ENCODE measurements at places on chromosomes 11 and 22. TPM values are rescaled to one million over a fixed set of nuclear protein-coding genes. Genes with fewer than 3 reads are reported as not detected.

The ASRGL1 gene
- 1.1 TPM for total RNA-seq

The KIAA1671 gene
- total RNA-seq = 17.3 TPM

The C11orf42 gene
- total RNA-seq = not detected

The SHISAL1 gene
- total RNA-seq = 2.5 TPM

The TENM4 gene
- total RNA-seq = 12.6 TPM

The ASCL3 gene
- not detected for total RNA-seq

The RRM1 gene
- 61.9 TPM for total RNA-seq

The EEF1G gene
- total RNA-seq = 1,294 TPM

The NAALADL1 gene
- total RNA-seq = 13.1 TPM

The C1QTNF5 gene
- 11.6 TPM for total RNA-seq

The MFNG gene
- 0.08 TPM for total RNA-seq

The UBTFL1 gene
- total RNA-seq = not detected

The OR2AT4 gene
- total RNA-seq = not detected

The AIFM3 gene
- total RNA-seq = 0.23 TPM

The OR6T1 gene
- not detected for total RNA-seq

The OTOG gene
- not detected for total RNA-seq

The VPS37C gene
- total RNA-seq = 4.8 TPM

The CHRM4 gene
- total RNA-seq = 0.08 TPM

The INS gene
- total RNA-seq = not detected

The PPME1 gene
- total RNA-seq = 35.9 TPM

The VPREB1 gene
- total RNA-seq = not detected

The AQP11 gene
- total RNA-seq = 0.45 TPM

The ALG9 gene
- 15.3 TPM for total RNA-seq

The PATE2 gene
- 0.15 TPM for total RNA-seq

The CASP5 gene
- total RNA-seq = not detected

The NUP50 gene
- 25.5 TPM for total RNA-seq

The NPTXR gene
- total RNA-seq = 0.60 TPM

The ENTHD1 gene
- not detected for total RNA-seq

The RPS6KA4 gene
- total RNA-seq = 51.6 TPM

The CDC42EP2 gene
- total RNA-seq = 8.5 TPM

The EIF3D gene
- total RNA-seq = 403 TPM

The LRRC56 gene
- 0.23 TPM for total RNA-seq

The TPH1 gene
- total RNA-seq = not detected

The OR5I1 gene
- not detected for total RNA-seq

The SHANK2 gene
- total RNA-seq = 0.30 TPM

The RBMXL2 gene
- 0.08 TPM for total RNA-seq

The RBM4B gene
- total RNA-seq = 19.8 TPM

The TMPRSS6 gene
- not detected for total RNA-seq

The ZBTB16 gene
- total RNA-seq = 0.12 TPM

The OR51B2 gene
- total RNA-seq = not detected

The STK33 gene
- 0.45 TPM for total RNA-seq

The OR4A16 gene
- not detected for total RNA-seq

The PKNOX2 gene
- total RNA-seq = 1.4 TPM

The GLYAT gene
- not detected for total RNA-seq

The PDE3B gene
- 0.35 TPM for total RNA-seq

The CBX6 gene
- 24.6 TPM for total RNA-seq

The OR2AG1 gene
- total RNA-seq = not detected

The CCDC88B gene
- 3.2 TPM for total RNA-seq

The DRD2 gene
- not detected for total RNA-seq
